Activated CD4-positive, alpha-beta memory T cell treated with anti-CD3 and anti-CD28 coated beads for 36 hours (primary cell): ENCODE measurements at places on chromosomes 7 and 10. TPM values are rescaled to one million over a fixed set of nuclear protein-coding genes. Genes with fewer than 3 reads are reported as not detected.

GRCh38 chr10:31604096-31604495 is 285.1 kb downstream of the ZEB1 start:
- peaks cover 1% of the 10 kb centered on the region for H3K27me3 ChIP-seq
- H3K4me3 ChIP-seq, result peak overlapping the region; percentile 77
- H3K36me3 ChIP-seq, result no peaks in the 10 kb centered on the region
- H3K27ac ChIP-seq, result no peak overlapping the region

The SRRM3 gene
- total RNA-seq, result not detected

DNA sequence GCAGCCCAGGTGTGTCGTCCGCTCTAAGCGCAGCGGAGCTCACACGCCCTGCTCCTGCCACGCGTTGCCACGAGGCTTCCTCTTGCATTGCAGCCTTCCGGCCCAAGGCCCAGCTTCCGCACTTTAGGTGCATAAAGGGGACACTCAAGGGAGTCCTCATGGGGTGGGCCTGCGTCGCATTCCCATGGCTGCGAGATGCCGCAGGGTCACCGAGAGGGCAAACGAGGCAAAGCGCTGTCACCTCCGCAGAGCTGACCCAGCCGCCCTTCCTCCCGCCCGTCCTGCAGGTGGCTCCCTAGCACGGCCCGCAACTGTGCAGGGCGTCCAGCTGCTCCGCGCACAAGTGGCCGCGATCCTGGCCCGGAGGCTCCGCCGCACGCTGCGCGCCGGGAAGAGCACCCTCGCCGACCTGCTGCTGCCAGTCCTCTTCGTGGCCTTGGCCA is 283.5 kb downstream of the ABCA13 start:
- no peaks in the 10 kb centered on the region for H3K36me3 ChIP-seq
- DNase-seq, result no peak
- no peak overlapping the region for H3K27ac ChIP-seq
- H3K4me3 ChIP-seq, result no peak overlapping the region

DNA sequence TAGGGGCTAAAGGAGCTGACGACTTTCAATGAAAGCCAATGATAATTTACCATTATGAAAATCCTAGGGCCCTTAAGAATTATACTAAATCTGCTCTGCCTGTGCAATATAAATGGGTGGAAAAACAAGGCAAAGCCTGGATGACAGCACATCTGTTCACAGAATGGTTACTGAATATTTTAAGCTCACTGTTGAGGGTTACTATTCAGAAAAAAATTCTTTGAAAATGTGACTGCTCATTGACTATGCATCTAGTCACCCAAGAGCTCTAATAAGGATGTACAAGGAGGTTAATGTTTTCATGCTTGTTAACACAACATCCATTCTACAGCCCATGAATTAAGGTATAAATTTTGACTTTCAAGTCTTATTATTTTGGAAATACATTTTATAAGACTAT is 8.9 kb downstream of the DKK1 start:
- no peak overlapping the region for H3K4me3 ChIP-seq
- H3K27me3 ChIP-seq, result no peaks in the 10 kb centered on the region
- H3K4me1 ChIP-seq, result no peaks in the 10 kb centered on the region
- H3K36me3 ChIP-seq, result no peaks in the 10 kb centered on the region
- H3K27ac ChIP-seq, result no peak overlapping the region

DNA sequence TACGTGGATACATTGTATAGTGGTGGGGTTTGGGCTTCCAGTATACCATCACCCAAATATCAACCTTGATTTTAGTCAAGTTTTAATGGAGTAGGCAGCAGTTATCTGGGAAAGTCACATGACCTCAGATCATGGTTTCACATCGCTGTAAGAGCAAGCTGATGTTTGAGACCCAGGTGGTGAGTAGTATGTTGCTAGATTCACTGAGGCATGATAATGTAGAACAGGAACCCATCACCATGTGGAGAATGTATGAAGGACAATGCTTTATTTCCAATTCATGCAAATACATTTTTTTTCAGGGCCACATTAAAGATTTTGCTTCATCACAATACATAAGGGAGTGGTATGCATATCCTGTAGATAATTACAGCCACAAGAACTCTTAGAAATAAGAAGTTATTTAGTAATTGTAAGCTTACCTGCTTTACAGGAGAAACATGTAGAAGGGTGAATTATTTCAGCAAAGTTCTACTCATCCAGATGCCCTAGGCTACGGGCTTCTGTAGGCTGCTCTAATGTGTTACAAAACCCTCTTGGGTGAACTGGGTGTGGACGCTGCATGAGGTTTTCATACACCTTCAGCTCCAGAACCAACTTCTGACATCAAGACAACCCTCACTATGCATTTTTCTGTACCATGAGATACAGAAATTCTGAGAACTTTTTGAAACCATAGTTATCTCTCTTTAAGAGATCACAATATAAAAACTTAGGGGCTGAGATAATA is 27.6 kb upstream of the LAMB4 start:
- H3K4me1 ChIP-seq, result peaks cover 2% of the 10 kb centered on the region
- H3K4me3 ChIP-seq, result no peak overlapping the region
- H3K36me3 ChIP-seq, result no peaks in the 10 kb centered on the region
- no peak for DNase-seq
- peaks cover 10% of the 10 kb centered on the region for H3K27me3 ChIP-seq
